T-helper 2 cell (primary cell): ENCODE measurements at places on chromosomes 5 and 9.

- no peak for DNase-seq
Measured at GRCh38 chr9:137160716-137161557, 8.9 kb downstream of the LRRC26 start.

- no peak for DNase-seq
Measured at GRCh38 chr5:67306965-67307607, 110.5 kb upstream of the CD180 start.

- no peak for DNase-seq
Measured at GRCh38 chr5:71937921-71938698, 169.2 kb upstream of the MAP1B start.

- no peak for DNase-seq
Measured at GRCh38 chr5:87746891-87747377, 334.2 kb upstream of the CCNH start.

DNA sequence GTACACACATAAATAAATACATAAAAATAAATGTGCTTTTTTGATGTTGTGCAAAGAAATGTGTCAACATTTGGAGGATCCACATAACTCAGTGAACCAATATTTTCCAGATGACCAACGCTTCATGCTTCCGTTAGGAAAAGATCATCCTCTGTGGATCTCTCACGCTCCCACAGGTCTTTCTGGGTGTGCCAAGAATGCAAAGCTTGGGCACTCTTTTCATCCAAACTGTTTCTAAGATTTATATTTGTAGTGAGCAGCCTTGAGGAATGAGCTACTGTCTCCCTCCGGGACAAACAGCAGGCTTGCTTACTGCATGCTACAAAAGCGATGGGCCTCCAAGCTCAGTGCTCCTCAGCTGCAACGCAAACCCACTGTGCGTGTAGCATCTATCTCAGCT, 46.2 kb upstream of the RUFY1 start:
- no peak for DNase-seq

DNA sequence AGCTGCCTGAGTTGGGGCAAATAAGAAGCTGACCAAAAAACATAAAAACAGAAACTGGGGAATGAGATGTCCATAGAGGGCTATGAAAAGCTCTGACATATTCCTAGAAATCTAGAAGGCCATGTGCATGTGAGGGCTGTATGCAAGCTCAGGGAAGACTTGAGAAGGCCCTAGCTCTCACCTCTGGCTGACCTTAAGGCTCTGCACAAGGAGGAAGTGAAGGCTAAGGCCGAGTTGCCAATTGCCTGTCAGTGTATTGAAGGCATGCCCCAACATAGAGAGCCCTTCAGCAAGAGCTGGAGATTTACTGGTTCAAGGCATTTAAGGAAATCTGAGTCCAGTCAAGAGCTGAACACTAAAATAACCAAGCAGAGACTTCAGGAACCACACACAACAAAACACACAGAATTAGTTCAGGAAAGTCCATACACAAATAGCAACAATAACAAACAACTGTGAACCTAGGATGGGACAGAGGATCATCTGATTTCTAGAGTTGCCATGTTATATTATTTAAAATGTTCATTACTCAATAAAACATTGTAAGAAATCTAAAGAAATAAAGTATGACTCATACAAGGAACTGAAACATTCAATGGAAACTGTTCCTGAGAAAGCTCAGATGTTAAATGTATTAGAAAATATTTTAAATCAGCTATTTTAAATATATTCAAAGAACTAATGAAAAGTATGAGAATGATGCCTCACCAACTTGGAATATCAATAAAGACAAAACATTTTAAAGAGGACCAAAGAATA, 161.8 kb downstream of the AUH start:
- DNase-seq: no peak

DNA sequence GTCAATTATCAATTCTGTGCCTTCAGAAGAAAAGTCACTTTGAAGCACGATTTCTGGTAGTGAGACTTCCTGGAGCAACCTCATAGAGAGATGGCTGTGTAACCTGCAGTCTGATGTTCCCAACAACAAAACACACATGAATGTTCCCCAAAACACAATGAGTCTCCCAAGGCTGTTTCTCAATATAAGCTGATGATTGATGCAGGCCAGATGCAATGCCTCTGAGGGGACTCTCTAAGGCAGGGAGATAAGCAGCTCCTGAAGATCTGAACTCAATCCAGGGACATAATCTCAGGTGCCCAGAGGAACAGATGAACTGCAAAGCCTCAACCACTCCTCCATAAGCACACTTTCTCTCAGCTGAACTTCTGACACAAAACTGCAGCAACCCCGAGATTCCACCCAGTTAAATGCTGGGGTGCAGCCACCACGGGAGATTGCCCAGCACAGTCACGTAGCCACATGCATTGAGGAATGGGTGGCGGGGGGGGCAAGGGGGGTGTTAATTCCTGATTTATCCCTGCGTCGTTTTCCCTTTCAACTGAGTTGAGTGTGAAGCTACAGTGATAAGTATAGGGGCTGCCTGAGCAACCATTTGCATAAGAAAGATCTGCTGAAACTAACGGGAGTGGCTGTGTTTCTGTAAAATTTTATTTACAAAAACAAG, 122.7 kb upstream of the RASEF start:
- no peak for DNase-seq

- no peak for DNase-seq
Measured at GRCh38 chr9:135246248-135247205, 159.1 kb downstream of the OLFM1 start.

GRCh38 chr5:180591311-180591887, at the start of gene SCGB3A1:
TSS of gene SCGB3A1 (minus strand) at chr5:180591499. CDS start at chr5:180591462, 37 bp downstream.
- DNase-seq: no peak

- DNase-seq: no peak
Measured at GRCh38 chr5:28707706-28708105, 1669.3 kb upstream of the CDH9 start.

- DNase-seq: no peak
Measured at GRCh38 chr5:34533582-34534522, 122.3 kb upstream of the RAI14 start.

DNA sequence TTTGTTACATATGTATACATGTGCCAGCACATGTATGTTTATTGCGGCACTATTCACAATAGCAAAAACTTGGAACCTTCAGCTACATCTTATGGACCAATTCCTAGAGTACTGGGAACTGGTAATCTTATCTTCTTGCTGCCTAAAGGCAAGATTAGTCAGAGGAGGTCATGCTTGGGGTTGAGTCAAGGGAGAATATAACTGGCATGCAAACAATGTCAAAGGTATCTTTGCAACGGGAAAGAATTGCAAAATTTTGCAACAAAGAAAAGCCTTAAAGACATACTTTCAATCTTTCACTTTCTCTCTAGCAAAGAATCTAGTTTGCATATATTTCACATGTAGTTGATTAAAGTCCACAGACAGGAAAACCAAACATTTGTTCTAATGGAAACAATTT, 145.2 kb downstream of the EDIL3 start:
- no peak for DNase-seq

DNA sequence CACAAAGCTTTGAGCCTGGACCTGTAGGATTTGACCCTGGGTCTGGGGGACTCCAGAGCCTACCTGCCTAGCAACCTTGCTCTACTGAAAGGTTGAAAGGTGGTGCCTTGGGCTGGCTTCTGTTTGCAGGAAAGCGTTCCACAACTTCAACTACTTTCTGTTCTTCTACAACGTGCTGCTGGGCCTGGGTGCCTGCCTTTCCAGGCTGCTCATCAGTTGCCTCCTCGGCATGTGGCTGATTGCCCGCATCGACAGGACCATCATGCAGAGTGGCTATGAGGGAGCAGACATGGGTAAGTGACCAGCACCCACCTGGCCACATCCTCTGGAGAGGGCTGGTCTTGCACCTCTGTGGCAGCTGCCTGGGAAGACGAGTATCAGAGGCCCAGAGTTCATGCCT, 13.6 kb upstream of the CCDC180 start:
- DNase-seq: no peak

GRCh38 chr5:6714226-6715041, 1.2 kb downstream of the TENT4A start:
- DNase-seq: no peak

DNA sequence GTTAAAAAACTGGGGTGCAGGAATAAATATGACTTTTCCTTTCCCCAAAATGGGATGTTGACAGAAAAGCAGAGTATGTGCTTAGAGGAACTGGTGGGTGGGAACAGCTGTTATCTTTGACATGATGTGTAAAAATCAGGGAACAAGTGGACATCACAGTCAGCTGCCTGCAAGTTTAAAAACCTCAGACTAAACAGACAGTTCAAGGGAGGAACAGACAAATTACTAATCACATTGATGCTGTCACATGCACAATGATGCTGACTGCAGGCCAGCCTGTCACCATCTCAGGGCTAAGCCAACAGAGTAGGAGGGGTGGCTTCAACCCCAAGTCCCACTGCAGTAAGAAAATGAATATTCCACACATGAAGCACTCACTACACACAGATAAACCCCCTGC, 38.2 kb upstream of the UBAP2 start:
- DNase-seq: no peak

DNA sequence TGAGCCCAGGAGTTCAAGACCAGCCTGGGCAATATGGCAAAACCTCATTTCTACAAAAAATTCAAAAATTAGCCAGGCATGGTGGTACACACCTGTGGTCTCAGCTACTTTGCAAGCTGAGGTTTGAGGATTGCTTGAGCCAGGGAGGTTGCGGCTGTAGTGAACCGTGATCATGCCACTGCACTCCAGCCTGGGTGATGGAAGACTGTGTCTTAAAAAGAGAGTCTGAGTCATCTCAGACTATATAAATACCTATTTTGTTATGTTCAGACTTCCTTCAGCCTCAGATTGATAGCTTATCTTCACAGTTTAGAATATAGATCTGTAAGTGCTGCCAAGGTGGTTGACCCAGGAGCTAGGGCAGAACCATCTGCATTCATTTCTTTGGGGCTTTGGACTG, 1.6 kb upstream of the PAIP2 start:
- DNase-seq: peak; percentile 50

- no peak for DNase-seq
Measured at GRCh38 chr9:34644766-34645314, 1.6 kb upstream of the GALT start.

DNA sequence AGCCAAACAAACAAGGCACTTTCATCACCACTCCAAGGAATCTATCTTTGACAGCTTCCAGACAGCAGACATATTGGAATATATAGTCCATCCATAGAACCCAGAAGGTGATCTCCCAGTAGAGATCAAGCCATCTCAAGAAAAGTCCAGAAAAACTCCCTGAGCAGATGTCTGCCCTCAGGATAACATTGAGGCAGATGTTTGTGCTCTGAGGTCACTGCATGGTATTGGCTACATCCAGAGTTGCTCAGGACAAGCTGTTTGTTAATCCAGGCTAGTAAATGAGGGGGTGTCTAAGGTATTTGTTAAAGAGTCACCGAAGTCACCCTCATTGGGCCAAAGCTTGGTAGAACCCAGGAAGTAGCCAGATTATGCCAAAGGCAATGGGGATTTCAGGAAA, 556.3 kb upstream of the KLF4 start:
- DNase-seq: no peak

GRCh38 chr9:27367175-27367798, 70.3 kb upstream of the EQTN start:
- no peak for DNase-seq

DNA sequence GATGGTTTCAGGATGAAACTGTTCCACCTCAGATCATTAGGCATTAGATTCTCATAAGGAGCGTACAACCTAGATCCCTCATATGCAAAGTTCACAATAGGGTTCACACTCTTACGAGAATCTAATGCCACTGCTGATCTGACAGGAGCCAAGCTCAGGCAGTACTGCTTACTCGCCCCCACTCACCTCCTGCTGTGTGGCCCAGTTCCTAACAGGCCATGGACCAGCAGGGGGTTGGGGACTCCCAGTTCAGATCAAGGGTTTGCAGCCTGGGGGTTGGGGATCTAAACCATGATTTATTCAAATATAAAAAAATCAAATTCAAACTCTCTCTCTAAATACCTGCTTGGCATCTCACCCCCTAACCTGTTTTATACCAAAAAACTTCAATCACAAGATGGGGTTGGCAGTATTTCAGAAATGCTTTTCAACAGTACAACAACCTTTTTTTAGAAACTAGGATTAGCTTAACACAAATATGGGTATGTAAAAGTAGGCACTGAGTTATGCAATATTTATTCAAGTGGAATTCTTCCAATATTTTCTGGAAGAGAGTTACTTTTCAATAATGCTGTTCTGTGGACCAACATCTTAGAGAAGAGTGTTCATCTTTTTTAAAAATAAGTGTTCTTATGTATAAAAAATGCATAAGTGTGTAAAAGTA, 30.1 kb upstream of the SLC12A2 start:
- DNase-seq: no peak

DNA sequence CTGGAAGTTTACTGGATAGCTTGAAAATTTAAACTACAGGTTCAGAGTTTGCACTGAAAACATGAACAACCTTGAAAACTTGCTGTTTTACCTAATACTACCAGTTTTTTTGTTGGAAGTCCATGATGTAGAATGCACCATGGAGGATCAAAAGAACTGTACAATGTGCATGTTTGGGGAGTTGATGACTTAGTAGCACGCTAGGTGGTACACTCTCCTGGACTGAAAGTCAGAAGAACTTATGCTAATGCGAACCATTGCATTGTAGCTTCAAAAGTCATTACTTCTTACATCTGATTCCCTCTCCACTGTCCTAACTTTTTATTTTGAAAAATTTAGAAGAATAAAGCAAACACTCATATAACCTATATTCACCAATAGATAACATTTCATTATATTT, 211.0 kb downstream of the OSTF1 start:
- no peak for DNase-seq

DNA sequence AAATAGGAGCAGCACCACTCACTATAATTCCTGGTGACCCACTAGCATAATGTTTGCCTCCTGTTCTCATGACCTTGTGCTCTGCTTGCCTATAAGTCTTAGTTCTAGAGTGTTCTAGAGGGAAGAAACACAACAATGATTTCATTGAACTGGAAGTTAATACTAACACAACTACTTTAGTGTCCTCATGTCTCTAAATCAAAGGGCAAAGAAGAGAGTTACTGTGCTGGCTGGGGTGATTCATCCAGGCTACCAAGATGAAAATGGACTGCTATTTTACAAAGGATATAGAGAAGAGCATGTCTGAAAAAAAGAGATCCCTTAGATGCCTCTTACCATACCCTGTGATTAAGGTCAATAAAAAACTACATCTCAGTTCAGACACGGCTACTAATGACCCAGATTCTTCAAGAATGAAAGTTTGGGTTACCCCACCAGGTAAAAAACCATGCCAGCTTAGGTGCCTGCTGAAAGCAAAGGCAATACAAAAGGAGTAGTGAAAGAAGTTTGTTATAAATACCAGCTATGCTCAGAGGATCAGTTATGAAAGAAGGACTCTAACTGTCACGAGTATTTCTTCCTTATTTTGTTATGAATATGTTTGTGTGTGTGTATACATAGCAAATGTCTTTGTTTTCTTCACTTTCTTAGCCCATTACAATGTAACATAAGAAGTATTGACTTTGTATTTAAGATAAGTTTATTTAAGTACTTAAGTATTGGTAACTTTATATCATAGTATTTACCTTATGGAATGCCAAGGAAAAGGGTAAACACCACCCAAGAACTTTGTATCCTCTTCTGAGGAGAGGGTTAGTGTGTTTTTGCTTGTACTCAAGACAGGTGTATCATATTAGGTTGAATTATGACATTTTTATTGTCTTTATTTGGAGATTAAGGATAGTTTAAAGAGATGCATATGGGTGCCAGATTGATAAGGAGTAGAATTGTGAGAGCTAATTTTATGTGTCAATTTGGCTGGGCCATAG, 314.1 kb upstream of the PTGER4 start:
- no peak for DNase-seq
